Activated CD4-positive, alpha-beta T cell treated with anti-CD3 and anti-CD28 coated beads, Interleukin-2, Interleukin-6, amounts not matched to agents 100 ng/mL and 50 ng/mL, durations not matched to agents 16 hours and 8 hours (primary cell): ENCODE measurements at places on chromosomes 5 and 9.
A peak's percentile ranks its signal among the peaks of the same experiment; 100 is the strongest.

DNA sequence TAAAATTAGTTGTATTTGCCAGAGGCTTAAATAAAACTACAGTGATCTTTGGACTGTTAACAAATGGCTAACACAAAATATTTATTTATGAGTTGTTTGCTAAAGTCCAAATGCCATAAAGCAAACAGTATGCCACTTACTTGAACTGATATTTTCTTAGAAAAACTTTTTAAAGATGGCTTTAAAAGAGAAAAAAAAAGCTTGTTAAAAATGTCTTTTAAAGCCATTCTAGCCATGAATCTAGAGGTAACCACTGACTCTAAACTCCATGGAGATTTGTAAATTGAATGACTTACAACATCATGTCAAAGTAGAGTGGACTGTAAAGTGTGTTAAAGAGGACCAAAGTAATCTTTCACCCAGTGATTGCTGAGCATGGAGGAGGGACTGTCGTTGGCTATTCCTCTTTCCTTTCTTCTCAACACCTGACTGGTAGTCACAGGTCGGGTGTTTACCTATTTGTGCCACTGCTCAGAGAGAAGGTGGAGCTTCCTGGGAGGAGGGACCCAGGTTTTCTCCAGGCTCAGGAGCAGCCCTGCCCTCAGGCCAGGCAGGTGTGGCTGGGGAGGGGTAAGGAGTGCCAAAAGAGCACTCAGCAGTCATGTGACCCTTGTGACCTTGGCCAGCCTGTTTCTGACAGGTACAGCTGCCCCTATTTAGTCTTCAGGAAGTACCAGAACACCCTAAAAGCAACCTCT lies 69.1 kb upstream of the TJP2 start:
- DNase-seq, result no peak

DNA sequence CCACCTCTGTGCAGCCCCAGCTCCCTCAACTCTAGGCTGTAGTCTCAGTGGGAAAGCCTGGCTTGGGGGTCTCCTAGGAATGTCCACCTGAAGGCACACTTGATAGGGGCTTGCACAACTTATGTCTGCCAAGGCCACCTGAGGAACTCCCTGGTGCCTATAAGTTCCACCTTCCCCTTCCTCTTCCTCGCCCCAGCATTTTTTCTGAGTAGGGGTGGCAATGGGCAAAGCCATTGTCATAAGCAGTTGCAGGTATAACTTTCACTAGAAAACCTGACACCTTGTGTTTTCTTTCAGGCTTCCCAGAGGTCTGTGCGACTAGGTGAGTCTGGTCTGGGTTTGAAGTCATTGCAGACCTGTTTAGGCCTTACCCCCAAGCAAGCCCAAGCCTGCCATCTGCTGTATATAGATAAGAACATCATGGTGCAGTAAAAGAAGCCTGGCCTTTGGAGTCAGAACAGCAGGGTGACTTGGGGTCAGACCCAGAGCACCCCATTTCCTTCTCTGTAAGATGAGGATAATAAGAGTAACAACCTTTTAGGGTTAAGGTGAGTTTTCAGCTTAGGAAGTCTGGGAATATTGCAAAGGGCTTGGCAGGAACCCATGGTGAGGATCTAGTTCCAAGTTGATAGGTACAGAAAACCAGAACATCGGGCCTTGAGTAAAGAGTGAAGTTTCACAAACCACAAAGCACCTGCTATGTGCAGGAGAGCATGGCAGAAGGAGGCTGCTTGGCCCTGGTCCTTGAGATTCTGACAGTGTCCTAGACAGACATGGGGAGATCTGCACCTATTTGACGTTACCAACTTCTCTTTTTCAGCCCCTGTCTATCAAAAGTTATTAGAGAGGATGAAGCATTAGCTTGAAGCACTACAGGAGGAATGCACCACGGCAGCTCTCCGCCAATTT lies 33.8 kb downstream of the TGFBI start:
- DNase-seq, result peak; percentile 65

DNA sequence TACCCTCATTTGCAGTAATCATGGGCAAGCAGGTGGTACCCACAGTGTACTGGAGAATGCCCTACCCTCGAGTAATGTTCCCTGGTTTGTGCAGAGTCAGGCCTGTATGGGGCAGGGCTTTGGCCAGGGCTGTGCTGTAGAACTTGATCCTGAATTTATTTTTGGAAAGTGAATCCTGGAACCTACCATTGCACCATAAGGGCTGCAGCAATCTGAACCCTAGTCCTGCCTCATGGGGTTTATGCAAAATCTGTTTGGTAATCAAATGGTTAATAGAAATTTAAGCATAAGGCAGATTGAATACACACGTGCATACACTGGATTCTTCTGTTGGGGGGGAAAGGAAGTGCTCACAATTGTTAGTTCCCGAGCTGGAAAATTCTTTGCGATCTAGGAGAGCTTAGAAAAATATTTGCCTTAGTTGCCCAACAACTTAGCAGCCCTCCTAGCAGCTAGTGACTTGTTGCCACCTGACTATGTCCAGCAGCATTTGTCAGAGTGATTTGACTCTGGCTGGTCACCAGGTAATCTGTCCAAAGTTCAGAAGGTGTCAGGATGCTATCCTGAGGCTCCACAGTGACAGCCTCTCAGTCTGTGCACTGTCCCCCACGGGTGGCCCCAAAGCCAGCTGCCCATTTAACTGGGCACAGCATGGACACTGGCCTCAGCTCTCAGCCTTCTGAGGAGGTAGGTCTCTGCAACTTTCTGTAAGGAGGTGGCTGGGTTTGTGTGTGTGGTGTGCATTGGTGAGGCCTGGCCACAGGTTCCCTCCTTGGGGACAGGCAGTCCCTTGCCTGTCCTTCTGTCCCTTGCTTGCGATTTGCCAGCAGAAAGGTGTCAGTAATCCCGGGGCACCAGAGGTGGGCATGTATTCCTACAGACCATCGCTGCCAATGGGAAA lies 8.3 kb downstream of the MVB12B start:
- DNase-seq, result no peak

GRCh38 chr9:80932947-80933780 lies 756.2 kb downstream of the TLE1 start:
- DNase-seq, result no peak

GRCh38 chr5:145787507-145787906 lies 47.6 kb downstream of the PRELID2 start:
- DNase-seq, result no peak

GRCh38 chr5:64744914-64745313 lies 23.6 kb downstream of the SREK1IP1 start:
- DNase-seq, result no peak

DNA sequence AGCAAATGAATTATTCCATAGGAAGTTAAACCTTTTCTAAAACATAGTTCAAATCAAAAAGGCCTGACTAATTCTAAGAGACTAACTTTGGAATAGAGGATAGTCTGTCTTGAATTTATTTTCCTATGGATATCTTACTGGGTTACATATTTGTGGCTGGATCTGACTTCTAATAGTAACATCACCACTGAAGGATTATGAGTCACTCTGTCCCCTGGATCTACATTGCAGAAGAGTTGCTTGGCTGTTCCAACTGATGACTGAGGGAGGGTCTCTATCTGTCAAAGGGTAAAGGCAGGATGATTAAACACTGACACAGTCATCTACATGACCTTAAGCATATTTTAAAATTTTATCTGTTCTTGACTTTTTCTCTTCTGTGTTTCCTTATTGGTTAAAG lies 119.6 kb upstream of the FST start:
- DNase-seq, result no peak

- DNase-seq, result peak; percentile 65
Measured at GRCh38 chr5:180670586-180671359, 21.4 kb upstream of the FLT4 start.

DNA sequence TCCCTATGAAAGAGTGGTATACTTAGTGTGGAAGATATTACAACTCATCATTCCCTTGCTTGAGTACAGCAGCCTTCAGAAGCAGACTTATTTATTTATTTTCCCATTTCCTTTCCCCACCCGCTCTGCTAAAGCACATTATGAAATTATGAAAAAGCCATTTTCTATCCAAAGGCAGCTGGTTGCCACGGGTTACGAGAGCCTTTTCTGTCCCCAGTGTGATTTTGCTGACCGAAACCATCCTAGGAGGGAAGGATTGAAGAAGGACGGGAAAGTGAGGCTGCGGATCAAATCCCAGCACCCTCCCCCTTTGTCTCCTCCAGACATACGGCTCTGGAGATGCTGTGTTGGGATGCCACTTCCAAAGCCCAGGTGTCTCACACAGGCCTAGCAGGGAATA lies 246.9 kb downstream of the TLR4 start:
- DNase-seq, result no peak

GRCh38 chr5:72407541-72407940 lies 87.4 kb downstream of the PTCD2 start:
- no peak for DNase-seq
